ENCODE measurements at places on chromosomes 1 and 21. TPM values are rescaled to one million over a fixed set of nuclear protein-coding genes. Genes with fewer than 3 reads are reported as not detected.

FAM131C gene
- polyA plus RNA-seq: 22.4 TPM

IFNLR1 gene
- 0.74 TPM for polyA plus RNA-seq

CD2 gene
- not detected for polyA plus RNA-seq

ANKRD35 gene
- polyA plus RNA-seq: 11.0 TPM

FBLIM1 gene
- polyA plus RNA-seq: 19.4 TPM

DAB1 gene
- polyA plus RNA-seq: 27.9 TPM

ANKRD34A gene
- polyA plus RNA-seq: 9.2 TPM

GGPS1 gene
- 73.8 TPM for polyA plus RNA-seq

PRR9 gene
- polyA plus RNA-seq: not detected

ETV3L gene
- polyA plus RNA-seq: 0.17 TPM

RNU5D-1 gene
- polyA plus RNA-seq: not detected

EDARADD gene
- polyA plus RNA-seq: 2.1 TPM

C1orf210 gene
- not detected for polyA plus RNA-seq

DR1 gene
- 61.9 TPM for polyA plus RNA-seq

EFNA3 gene
- polyA plus RNA-seq: 46.6 TPM

PTPN22 gene
- 0.22 TPM for polyA plus RNA-seq

SYTL1 gene
- 1.3 TPM for polyA plus RNA-seq

NUDT4B gene
- polyA plus RNA-seq: not detected

LORICRIN gene
- 0.77 TPM for polyA plus RNA-seq

S100A16 gene
- 135 TPM for polyA plus RNA-seq

OR2L13 gene
- polyA plus RNA-seq: 5.8 TPM

KCND3 gene
- 35.8 TPM for polyA plus RNA-seq
